ENCODE measurements at places on chromosomes 2 and 18.
A peak's percentile ranks its signal among the peaks of the same experiment; 100 is the strongest.

DNA sequence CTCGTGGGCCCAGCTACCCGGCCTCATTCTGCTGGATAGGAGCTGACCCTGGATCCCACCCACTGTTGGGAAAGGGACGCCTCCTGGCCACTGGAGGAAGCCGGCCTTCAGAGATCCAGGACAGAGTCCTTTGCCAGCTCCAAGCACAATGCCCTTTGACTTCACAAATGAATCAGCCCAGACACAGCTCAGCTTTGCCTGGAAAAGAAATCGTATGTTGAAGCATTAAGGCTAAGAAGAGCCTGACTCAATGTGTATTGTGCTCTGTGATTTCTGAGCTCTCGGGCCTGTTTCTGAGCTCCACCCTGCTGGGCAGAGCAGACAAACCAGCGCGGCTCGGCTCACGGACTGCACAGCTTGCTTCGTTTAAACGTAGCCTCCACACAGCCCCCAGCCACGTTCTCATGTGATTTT is 162.9 kb upstream of the APCDD1 start:
- H3K36me3 ChIP-seq = no peaks in the 10 kb centered on the region
- DNase-seq = no peak
- peaks cover 26% of the 10 kb centered on the region for H3K4me1 ChIP-seq
- no peaks in the 10 kb centered on the region for H3K27me3 ChIP-seq

GRCh38 chr2:191304939-191305875 is 60.0 kb downstream of the MYO1B start:
- peaks cover 3% of the 10 kb centered on the region for H3K4me1 ChIP-seq
- no peaks in the 10 kb centered on the region for H3K27me3 ChIP-seq
- peaks cover 11% of the 10 kb centered on the region for H3K36me3 ChIP-seq
- no peak overlapping the region for H3K4me3 ChIP-seq
- no peak overlapping the region for H3K27ac ChIP-seq

- H3K4me3 ChIP-seq = no peak overlapping the region
- H3K4me1 ChIP-seq = peaks cover 4% of the 10 kb centered on the region
- DNase-seq = no peak
These were observed 11.3 kb downstream of the LRPPRC start for GRCh38 chr2:43984533-43984932.

GRCh38 chr18:8952769-8953760 is 149.4 kb upstream of the NDUFV2 start:
- no peak overlapping the region for H3K27ac ChIP-seq
- DNase-seq = no peak
- peaks cover 4% of the 10 kb centered on the region for H3K27me3 ChIP-seq
- no peaks in the 10 kb centered on the region for H3K36me3 ChIP-seq

- H3K36me3 ChIP-seq = peaks cover 13% of the 10 kb centered on the region
- H3K4me3 ChIP-seq = no peak overlapping the region
- H3K27me3 ChIP-seq = no peaks in the 10 kb centered on the region
- H3K27ac ChIP-seq = no peak overlapping the region
These were observed 101.9 kb downstream of the GPD2 start for GRCh38 chr2:156538083-156538504.

DNA sequence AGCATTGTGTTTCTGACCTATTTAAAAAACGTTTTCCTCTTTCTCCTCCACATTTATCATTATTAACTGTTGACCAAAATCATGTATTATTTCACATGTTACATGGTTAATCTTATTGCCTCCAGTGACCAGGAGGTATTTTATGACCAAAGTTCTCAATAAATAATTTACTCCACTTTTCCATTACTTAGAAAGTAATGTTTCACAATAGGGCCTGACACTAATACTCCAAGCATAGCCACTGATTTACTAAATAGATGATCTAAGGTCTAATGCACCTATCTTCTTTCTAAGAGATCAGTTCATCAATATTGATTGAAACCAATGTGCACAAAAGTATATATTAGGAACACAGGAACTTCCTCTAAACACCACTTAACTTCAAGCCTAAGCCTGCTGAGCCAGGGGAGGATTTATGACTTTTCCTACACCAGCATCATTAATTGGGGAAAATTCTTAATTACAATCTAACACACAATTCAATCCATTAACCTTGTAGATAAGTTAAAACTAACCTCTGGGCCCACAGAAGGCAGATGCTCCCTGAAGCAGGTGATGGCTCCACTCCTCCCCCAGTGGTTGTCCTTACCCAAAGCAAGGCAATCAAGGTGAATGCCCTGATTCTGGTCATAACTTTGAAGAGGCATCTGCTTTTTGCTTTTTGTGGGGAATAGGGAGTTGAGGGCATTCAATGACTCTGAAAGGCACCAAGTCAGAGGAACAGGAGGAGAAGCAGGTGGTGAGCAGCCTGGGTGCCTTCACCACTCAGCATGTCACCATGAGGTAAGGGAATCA is 33.9 kb downstream of the RBMS1 start:
- no peaks in the 10 kb centered on the region for H3K27me3 ChIP-seq
- H3K4me3 ChIP-seq = no peak overlapping the region
- H3K27ac ChIP-seq = no peak overlapping the region
- H3K4me1 ChIP-seq = no peaks in the 10 kb centered on the region
- H3K36me3 ChIP-seq = no peaks in the 10 kb centered on the region

GRCh38 chr2:110638952-110639695 is 38.7 kb downstream of the BUB1 start:
- no peaks in the 10 kb centered on the region for H3K27me3 ChIP-seq
- no peaks in the 10 kb centered on the region for H3K4me1 ChIP-seq
- no peak overlapping the region for H3K4me3 ChIP-seq
- DNase-seq = no peak
- H3K27ac ChIP-seq = no peak overlapping the region
- H3K36me3 ChIP-seq = peaks cover 39% of the 10 kb centered on the region

DNA sequence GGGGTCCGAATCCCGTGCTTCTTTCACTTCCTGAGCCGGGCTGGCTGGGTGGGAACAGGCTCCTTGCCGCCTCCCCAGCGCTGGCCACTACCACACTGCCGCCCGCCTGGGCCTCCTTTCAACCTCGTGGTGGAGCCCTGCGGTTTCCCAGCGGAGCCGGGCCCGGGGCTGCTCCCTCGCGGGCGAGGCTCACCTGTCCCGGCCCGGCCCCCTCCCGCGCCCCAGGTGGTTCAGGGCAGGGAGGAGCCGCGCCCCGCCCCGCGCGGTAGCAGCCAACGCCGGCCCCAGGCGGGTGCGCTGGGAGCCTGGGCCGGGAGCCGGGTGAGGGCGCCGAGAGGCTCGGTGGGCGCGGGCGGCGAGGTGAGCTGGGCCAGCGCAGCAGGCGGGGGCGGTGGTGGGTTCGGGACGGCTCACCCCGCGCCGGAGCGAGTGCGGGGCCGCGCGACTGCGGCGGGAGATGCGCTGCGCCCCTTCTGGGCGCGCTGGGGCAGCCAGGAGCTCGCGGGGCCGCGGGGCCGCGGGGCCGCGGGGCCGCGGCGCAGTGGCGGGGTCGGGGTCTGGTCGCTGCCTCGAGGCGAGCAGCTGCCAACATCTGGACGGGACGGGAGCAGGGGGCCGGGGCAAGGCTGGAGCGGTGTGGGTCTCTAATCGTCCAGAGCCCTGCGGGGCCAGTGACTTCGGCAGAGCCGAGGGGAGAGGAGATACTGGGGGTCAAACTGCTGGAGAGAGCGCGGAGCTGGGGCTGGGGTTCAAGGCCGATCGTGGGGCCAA is at the start of gene LYPD6B:
TSS of gene LYPD6B (plus strand) at position 258 of the 771 bp plus-strand sequence. CDS start 92,250 bp downstream, outside the sequence.
- H3K4me1 ChIP-seq = peaks cover 4% of the 10 kb centered on the region
- H3K27ac ChIP-seq = peak within 1 kb of the TSS; percentile 19
- H3K36me3 ChIP-seq = no peaks in the 10 kb centered on the region
